ENCODE measurements at places on chromosomes 2 and 18.

- no peak for DNase-seq
Measured at GRCh38 chr2:204022550-204022949, 86.0 kb downstream of the ICOS start.

GRCh38 chr2:74249406-74250122 is 51.1 kb downstream of the MTHFD2 start:
- DNase-seq: no peak

- no peak for DNase-seq
Measured at GRCh38 chr2:128439791-128440665, 121.4 kb upstream of the HS6ST1 start.

DNA sequence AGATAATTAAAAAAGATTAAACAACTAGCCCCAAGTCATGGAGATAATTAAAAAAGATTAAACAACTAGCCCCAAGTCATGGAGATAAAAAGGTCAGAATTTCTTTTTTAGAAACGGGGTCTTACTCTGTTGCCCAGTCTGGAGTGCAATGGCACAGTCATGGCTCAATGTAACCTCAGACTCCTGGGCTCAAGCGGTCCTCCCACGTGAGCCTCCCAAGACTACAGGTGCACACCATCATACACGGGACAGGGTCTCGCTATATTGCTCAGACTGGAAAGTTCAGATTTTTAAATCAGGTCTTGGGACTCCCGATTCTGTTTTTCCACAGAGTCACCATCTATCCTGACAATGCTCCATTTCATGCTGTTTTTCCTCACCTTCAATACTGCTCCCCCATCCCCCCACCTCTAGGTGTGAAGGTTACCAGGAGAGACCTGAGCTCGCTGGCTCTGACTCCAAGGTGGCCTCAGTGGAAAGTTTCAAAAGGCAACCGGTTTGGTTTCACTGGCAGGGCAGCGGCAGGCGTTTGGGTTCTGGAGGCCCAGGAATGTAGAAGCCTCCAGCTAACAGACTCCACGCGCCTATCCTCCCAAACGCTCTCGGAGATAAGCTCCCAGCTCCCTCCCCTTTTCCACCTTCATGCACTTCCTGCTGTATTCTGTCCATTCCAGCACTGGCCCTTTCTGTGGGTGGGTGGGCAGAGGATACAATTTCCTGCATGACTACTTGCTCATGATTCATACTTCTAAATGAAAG is 2.9 kb upstream of the SEMA4C start:
- no peak for DNase-seq

DNA sequence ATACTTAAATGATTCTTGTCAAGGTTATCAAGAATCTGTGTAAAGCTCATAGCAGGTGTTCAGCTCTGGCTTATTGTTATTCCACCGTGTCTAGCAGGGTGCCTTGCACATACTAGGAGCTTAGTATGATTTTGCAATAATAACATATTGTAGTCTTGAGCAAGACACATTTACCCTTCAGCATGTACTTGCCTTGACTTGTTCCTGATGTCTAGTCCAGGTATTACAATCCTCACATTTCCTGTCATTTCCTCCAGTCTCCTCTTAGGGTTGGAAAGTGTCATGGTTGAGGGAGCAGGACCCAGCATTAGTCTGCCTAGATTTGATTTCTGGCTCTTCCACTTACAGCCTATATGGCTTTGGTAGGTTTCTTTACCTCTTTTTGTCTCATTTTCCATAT is 246.1 kb downstream of the RAD51AP2 start:
- no peak for DNase-seq

GRCh38 chr2:100437751-100438150 is 20.3 kb upstream of the CHST10 start:
- DNase-seq: no peak

GRCh38 chr18:11729556-11729955 is 40.5 kb downstream of the GNAL start:
- no peak for DNase-seq

DNA sequence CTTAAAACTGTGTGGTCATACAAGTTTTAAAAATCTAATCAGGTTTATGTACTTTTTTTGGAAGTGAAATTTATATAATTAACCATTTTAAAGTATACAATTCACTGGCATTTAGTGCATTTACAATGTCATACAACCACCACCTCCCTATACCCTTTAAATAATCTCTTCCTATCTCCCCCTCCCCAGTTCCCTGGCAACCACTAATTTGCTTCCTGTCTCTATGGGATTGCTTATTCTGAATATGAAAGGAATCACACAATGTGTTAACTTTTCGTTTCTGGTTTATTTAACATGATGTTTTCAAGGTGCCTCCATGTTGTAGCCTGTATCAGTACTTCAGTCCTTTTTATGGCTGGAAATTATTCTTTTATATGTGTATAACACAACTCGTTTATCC is 19.4 kb downstream of the CHMP3 start:
- no peak for DNase-seq

DNA sequence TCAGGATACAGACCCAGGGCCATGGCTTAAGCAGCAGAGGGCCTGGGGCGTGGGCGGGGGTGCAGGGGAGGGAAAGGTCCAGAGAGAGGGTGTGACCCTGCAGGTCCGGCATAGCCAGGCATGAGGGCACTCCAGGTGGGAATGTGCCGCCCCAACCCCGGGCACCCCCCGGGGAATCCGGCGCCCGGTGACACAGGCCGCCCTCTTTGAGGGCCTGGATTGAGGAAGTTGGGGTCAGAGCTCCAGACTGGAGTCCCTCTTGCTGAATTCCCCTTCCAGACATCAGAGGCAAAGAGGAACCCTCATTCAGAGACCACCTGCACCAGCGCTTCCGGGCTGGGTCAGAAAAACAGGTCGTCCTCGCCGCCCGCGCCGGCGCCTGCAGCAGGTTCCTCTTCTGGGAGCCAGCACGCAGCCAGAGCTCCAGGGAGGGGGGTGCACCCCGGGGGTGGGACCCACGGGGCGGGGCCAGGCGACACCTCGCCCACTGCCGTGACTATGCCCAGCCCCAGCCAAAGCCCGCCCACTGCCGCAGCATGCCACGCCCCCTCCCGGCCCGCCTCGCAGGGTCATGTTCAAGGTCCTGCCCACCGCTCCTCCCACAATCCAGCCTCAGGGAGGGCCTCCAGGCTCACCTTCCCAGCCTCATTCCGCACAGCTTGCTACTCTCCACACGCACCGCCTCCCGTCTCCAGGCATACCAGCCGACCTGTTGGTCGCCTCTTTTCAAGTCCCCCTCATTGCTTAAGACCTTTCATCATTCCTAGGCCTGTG is 98.3 kb upstream of the ID2 start:
- no peak for DNase-seq

Measured in activated naive CD4-positive, alpha-beta T cell (primary cell).